ENCODE measurements at places on chromosomes 7 and 10. TPM values are rescaled to one million over a fixed set of nuclear protein-coding genes. Genes with fewer than 3 reads are reported as not detected.

The FZD1 gene
- total RNA-seq = 34.8 TPM

The WNT16 gene
- total RNA-seq = not detected

The AKR1B1 gene
- 93.8 TPM for total RNA-seq

The WNT2 gene
- 0.57 TPM for total RNA-seq

The RAB19 gene
- 11.5 TPM for total RNA-seq

The FFAR4 gene
- total RNA-seq = 1.0 TPM

The AKR1C4 gene
- total RNA-seq = not detected

The NPTX2 gene
- total RNA-seq = 2.0 TPM

The ZNF804B gene
- 0.19 TPM for total RNA-seq

DNA sequence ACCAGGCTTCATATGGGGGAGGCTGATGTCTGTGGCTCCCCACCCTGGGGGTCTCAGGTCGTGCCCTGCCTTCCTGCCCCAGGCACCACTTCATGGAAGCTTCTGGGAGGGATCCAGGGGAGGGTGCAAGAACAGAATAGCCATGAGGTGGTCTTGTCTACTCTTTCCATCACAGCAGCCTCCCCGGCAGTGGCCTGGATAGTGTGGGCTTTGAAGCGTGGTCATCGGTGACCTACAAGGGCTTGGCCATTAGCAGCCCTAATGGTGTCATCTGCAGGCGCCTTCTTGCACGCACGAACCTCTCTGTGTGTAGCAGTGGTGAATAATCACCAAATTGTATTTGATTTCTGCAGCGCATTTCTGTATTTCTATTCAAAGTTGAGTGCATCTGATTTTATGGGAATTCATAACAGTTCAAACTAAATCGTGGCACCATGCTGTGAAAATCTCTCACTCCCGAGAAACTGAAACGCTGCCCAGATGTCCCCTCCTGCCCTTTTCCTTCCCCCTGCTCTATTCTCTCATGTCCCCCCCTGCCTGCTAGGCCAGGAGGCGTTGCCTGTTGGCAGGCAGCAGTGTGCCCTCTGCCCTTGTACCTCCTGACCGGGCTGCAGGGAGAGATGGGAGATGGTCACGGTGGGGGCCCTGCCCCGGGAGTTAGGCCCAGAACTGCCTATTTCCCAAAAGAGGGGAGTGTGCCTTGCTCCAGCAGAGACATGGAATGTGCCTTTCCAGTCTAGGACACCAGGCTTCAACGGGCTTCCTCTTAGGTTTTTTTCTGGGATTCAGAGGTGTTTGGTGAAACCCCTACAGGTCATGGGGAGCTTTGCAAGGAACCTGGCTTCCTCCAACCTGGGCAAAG lies 34.8 kb downstream of the CDH23 start:
- peak; percentile 74 for DNase-seq

GRCh38 chr7:100583132-100584053 lies 2.5 kb downstream of the LRCH4 start:
- DNase-seq = no peak

GRCh38 chr7:8017423-8017822 lies 48.8 kb downstream of the GLCCI1 start:
- DNase-seq = no peak

DNA sequence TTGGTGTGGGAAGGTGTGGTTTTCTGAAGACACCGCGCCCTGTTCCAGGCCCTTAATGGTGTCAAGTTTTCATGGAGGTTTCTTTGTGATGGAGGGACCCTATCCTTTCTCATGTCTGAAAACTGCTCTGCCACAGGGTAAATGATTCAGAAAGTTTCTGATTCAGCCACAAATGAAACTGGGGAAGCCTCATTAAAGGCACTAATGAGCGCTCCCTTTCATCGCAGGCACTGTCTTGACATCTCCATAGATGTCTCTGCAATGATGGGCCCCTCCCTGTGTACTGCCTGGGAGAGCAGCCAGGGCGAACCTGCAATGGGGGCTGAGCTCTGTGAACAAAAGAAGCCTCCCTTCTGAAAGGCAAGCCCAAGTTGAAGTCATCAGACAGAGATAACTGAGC lies 355.3 kb downstream of the PRPF18 start:
- no peak for DNase-seq

GRCh38 chr10:99528494-99529441 lies 4.0 kb upstream of the NKX2-3 start:
- no peak for DNase-seq

GRCh38 chr10:3636356-3637181 lies 148.4 kb downstream of the KLF6 start:
- no peak for DNase-seq

DNA sequence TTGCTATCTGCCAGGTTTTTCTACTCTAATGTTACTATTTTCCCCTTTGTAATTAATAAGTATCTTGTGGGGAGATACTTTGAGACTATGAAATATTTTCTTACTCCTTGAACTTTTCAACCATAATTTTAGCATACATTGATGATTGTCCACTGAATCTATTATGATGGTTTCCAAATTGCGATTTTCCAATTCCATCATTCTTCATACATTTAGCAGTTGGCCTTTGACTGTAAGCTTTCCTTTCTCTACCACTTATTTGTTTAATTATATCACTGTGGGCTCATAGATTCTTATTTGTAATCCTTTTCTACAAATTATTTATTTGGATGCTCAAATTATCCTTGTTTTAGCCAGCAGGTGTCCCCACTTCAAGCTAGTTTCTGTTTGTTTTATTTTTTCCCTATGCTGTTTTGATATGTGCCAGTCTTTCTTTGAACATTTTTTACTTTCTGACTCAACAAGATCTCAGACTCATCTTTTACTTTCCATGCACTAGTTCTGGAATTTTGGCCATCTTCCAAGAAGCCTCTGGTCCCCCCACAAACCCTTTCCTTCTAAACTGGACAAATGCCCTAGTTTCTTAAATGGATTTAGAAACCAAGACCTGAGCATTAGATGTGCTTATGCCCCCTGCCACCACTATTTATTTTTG lies 11.4 kb upstream of the MRPS16 start:
- no peak for DNase-seq

DNA sequence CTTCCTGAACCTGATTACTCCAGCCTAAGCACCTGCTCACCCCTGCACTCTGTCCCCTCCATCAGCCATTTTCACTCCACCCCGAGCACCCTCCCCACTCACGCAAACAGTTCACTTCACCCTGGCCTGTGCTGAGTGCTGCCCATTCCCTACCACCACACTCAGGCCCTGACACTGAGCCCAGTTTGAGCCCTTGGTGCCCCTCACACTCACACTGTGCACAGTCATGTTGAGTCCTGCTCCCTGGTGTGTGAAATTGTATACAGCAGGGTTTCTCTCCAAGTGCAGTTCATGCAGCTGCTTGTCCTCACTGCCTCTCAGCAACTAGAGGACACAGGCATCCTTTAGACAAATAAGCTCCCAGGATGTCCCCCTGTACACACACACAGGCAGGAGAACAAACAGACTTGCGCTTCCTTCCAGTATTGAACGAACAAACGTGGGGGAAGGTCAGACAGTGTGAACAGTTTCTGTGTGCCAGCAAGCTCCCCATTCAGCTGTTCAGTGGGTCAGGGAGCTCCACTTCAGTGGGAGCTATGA lies 6.8 kb downstream of the MYO1G start:
- no peak for DNase-seq

- no peak for DNase-seq
Measured at GRCh38 chr7:111057066-111057465, 33.9 kb upstream of the LRRN3 start.

DNA sequence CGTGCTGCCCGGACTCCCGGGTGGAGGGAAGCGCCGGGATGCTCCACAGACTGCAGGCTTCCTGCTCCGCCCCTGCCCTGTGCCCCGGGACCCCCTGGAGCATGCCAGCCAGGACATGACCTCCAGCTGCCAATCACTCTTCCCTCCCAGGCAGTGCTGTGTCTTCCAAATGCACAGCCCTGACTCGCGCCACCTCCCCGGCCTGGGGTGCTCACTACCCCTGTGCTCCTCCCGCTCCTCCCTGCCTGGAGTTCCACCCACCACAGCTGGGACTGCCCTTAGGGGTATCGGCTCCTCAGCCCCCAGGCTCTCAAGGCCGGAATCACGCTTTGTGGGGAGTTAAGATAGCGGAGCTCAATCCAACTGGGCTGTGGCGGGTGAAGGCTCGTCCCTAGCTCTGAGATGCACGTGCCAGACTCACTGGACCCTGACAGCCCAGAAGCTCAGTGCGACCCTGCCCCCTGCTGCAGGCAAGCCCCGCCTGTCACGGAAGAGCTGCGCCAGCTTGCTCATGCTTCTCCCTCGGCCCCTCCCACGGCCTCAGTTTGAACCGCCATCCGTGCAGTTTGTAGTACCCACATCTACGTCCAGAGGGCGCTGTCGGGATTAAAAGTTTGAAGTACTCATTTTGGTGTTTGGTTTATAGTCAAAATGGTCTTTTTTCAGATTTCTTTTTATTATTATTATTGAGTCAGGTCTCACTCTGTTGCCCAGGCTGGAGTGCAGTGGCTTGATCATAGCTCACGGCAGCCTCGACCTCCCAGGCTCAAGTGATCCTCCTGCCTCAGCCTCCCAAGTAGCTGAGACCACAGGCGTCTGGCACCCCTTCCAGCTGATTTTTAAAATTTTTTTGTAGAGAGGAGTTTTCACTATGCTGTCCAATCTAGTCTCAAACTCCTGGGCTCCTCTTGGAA lies 142.5 kb upstream of the TCERG1L start:
- DNase-seq = peak; percentile 87

DNA sequence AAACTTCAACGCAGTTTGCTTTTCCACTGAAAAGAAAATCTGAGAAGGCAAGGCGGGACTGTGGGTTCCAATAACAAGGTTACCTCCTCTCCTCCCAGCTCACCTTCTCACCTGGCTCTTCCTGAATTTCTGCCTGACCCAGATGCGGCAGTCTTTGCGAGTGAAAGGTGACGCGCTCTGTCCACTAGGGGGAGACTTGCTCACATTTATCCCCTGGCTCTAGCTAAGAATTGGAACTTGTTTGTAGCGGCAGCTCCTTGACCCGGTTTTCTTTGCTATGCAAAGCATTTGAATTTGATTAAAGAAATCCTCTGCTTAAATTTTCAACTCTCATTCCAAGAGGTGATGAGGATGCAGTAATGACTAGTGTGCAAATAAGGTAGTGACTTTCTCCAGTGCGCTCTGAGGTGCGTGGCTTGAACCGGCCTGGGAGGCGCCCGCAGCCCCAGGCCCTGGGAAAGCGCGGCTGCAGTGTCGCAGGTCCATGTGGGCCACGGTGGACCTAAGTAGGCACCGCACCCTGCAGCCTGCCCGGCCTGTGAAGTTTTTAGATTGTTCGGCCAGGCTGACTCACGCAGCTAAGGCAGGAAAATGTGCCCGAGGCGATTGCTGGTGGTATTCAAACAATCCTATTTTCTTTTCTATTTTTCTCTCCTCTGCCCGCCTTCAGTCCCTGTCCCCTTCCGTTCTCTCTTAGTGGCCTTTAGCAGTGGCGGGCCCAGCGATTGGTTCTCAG lies 336.9 kb upstream of the NPSR1 start:
- DNase-seq = peak; percentile 68

DNA sequence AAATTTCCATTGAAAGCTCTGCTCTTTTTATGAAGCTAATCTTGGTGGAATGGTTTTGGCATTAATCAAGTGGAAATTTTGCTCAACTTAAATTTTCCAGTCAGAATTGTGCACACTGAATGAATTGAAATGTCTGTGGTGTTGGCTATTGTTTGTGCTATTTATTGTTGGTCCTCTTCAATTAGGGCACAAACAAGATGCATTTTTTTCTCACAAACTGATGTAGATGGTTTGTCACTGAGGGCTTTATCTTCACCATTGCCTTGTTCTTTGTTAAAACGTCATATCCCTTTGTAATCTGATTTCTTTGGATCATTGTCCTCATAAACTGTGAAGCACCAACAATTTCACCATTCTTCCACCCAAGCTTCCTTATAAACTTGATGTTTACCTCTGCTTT lies 152.1 kb upstream of the RHOBTB1 start:
- DNase-seq = no peak

DNA sequence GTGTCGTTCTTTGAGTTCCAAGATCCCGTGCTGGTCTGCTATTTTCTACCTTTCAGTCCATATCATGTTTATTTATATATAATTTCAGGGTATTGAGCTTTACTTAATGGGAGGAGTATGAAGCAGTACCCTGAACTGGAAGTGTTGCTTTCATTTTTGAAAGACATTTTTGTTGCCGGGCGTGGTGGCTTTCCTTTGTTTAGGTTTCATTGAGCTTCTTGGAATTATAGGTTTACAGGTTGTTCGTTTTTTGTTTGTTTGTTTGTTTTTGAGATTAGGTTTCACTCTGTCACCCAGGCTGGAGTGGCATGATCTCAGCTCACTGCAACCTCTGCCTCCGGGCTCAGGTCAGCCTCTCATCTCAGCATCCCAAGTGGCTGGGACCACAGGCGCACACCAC lies 7.4 kb downstream of the ZNF487 start:
- no peak for DNase-seq

GRCh38 chr10:10662716-10663408 lies 354.8 kb upstream of the CELF2 start:
- DNase-seq = no peak

GRCh38 chr10:124212702-124213101 lies 119.3 kb upstream of the CHST15 start:
- DNase-seq = no peak

- DNase-seq = no peak
Measured at GRCh38 chr7:98840722-98841121, 29.1 kb downstream of the TMEM130 start.

DNA sequence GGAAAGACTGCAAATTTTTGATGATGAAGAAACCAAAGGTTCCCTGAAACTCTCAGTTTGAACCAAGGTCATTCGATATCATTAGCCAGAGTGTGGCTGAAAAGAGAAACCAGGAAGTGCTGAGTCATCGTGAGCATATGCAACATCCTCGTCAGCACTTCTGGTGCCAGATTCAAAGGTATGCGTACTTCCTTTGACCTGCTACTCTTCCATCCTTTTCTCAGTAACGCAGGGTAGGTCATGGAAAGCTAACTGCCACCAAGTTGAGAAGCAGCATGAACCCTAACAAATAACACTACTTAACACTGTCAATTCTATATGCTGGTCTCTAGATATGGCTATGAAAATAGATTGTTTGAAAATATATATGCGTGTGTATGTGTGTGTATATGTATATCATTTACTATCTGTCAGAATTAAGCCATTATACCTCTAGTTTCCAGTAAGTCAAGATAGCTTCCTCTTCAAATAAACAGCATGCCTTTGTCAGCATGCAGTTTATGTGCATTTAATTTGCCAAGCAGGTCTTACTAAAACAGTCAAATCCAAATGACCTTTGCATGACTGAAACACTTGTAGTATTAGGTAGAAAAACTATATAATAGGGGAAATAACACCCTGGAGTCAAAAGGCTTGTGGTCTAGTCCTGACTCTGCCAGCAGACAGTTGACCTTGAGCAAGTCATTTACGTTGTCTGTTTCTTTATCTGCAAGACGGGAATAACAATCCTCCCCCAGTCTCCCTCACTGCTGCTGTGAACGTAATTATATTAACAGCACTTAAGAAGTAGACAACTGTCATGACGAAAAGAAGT lies 26.4 kb downstream of the CDK6 start:
- no peak for DNase-seq

All from kidney (tissue), 22 donors.